ENCODE measurements at places on chromosomes 1 and 21.

- no peak for DNase-seq
Measured at GRCh38 chr1:86464819-86465218, 3.9 kb upstream of the CLCA1 start.

- no peak for DNase-seq
Measured at GRCh38 chr1:217275655-217276398, 355.1 kb downstream of the GPATCH2 start.

DNA sequence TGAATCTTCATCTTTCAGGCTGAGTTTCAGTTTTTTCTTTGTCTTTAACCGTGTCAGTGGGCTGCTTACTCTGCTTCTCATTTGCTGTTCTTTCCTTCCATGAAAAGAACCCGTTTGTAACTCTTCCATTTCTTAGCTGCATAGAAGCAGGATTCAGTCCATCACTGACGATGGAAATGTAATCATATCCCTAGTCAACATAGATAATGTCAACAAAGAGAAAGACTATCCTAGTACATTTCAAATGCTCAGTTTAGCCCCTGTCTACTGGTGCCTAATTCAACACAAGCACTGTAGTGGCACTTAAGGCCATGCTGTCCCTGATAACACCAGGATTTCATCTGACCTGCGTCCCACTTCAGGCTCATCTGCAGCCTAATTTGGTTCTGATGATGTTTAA lies 376 bp downstream of the GBP1 start:
- no peak for DNase-seq

GRCh38 chr1:244273845-244274619 lies 177.7 kb downstream of the ADSS2 start:
- peak; percentile 71 for DNase-seq

DNA sequence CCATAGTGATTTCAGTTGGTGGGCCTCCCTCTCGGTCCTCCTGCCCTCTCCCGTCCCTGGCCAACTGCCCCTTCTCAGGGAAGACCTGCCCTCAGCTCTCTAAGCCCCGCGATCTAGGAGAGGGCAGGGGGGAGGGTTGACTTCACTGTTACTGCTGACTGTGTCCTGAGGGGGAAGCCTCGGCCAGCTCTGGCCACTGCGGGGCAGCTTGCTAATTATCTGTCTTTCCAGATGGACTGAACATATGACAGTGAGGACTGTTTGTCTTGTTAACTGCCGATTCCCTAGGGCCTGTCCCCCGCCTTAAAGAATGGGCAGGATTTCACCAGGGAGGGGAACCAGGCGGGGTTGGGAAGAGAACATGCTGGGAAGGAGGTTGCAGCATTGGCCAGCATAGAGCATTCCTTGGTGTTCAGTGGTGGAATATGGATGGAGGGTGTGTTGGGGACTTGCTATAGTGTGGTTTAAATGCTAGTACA lies 22.9 kb downstream of the NIPAL3 start:
- DNase-seq = no peak

GRCh38 chr1:245500546-245500945 lies 345.8 kb downstream of the KIF26B start:
- no peak for DNase-seq

DNA sequence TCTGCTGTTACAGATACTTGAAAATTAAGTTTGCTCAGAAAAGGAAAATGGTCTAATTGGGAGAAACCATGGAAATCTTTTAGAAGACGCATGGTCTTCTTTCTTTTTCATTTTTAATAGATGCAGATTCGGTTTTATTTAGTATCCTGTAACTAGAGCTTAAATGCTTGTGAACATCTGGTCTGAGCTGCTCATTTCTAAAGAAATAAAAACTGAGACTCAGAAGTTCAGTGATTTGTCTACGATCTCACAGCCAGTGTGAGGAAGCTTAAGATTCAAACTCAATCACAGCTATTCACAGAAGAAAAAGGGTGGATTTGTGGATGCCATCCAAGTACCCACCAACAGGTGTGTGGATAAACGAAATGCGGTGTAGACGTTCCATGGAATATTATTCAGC lies 80.0 kb upstream of the TIAM1 start:
- DNase-seq = no peak

GRCh38 chr1:87134625-87135328 lies 193.9 kb upstream of the LMO4 start:
- no peak for DNase-seq

DNA sequence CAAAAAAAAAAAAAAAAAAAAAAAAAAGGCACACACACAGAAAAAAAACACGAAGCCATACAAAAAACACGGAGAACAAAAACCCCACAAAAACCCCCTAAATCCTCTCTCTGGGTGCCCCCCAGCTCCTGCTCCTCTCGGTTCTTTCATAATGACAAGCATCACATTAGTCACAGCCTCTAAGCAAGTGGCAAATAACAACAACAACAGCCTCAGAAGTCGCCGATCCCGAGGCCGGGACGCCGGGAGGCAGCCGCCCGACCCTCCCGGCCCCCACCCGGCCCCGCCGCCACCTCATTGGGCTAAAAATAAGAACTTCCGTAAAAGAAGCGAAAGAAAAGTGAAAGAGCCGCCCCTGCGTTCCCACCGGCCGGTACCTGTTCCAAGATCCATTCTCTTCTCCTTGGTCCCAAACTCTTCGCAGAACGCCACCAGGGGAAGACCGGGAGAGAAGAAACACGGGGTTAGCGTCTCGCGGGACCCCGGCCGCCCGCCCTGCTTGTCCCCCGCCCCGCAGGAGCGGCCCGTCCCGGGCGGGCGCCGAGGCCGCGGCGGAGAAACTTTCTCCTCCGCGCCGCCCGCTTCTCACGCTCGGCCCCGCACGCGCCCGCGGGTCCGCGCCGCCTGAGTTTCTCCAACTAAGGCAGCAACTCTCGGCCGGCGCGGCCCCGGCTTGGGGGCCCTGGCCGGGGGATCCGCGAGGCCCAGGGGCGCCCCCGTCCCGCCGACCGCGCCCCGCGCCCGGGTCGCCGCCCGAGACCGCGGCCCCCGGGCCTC lies 102.8 kb downstream of the CASZ1 start:
- DNase-seq = no peak

GRCh38 chr1:61568460-61569302 lies 156.3 kb downstream of the TM2D1 start:
- DNase-seq = no peak

- DNase-seq = no peak
Measured at GRCh38 chr1:41528106-41528505, 43.6 kb upstream of the EDN2 start.

- DNase-seq = no peak
Measured at GRCh38 chr1:55426619-55427018, 211.5 kb upstream of the USP24 start.

DNA sequence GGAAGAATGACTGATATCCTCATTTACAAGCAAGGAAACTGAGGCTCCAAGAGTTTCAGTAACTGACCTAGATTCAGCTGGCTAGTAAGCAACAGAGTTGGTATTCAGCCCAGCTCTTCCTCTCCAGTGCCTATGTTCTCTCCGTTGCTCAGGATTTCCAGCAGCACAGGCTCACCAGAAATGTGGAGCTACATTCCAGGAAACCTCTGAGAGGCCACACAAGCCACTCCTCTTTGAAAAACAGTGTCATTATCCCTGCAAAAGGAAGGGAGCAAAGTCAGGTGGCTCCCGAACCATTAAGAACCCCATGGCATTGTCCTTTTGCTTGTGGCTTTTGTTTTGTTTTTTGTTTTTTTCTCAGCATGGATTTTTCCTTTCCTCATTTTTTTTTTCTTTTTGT lies 40.6 kb upstream of the DUSP10 start:
- DNase-seq = no peak

DNA sequence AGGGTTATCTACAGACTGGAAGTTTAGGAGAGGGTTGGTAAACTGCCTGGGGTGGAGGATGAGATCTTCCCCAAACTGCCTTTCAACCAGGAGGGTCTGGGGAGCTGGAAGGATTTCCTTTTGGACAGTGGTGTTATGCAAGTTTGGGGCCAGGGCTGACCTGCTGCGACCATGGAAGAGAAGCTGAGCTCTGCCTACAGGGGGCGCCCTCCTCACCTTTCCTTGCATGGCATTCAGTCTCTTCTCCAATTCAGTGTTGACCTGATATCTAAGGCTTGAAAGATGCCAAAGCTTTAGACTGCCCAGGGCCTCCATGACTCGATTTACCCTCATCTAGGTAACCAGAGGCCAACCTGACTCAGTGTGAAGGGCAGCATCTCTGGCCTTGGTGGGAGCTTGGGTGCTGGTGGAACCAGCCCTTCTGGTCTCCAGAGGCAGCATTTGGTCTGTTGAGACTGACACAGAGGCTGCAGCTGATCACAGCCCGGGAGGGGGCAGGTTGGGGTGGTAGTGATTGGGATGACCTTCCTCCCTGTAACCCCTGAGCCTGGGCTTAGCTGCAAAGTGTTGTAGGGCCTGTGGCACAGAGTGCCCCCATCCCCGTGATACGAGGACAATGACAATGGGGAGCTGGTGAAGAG lies 170.0 kb downstream of the GRIK3 start:
- no peak for DNase-seq

DNA sequence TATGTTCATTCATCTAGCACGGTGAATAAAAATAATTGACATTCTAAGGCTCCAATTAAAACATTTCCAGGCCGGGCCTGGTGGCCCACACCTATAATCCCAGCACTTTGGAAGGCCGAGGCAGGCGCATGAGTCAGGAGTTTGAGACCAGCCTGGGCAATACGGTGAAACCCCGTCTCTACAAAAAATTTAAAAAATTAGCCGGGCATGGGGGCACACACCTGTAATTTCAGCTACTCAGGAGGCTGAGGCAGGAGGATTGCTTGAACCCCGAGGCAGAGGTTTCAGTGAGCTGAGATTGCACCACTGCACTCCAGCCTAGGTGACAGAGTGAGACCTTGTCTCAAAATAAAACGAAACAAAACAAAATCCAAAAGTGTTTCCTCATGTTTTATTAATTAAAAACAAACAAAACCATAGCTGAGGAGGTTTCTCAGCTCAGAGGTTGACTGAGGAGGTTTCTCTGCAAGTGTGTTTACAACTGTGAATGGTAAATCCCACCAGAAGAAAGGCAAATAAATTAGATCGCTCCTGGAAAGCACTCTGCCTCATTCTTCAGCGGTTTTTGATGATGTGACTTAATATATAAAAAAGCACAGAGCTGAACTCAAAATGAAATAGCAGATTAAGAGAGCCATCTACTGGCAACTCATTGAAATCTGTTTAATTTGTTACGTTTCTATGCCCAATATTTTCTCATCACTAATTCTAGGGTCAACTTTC lies 37.7 kb upstream of the ATG4C start:
- DNase-seq = no peak

DNA sequence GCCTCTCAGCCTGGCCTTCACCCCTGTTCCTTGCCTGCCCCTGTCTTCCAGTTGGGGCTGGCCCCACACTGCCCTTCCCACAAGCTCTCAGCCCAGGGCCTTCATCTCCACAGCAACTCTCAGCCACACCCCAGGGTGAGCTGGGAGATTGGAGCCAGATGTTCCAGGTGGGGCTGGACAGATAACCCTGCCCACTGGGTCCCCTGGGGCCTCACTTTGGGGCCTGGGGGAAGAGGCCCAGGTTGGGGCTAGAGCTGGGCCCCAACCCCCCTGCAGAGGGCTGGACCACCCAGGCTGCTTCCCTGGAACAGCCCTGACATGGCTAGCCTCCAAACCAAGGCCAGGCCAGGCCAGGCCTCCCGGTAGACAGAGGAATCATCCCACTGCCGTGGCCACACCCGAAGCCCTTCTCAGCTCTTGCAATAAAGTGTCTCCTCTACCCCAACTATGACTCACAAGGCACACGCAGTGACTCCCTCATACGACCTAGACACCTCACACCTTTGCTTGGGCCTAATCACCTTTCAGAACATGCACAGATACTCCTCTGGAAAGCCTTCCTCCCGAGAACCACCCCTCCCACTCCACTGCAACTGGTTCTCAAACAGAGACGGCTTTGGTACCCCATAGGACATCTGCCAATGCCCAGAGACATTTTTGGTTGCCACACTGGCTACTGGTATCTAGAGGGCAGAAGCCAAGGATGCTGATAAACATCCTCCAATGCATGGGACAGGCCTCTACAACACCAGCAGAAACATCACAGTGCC lies 22.2 kb downstream of the SLC2A1 start:
- no peak for DNase-seq

GRCh38 chr21:39696196-39696595 lies 48.8 kb upstream of the IGSF5 start:
- no peak for DNase-seq

- no peak for DNase-seq
Measured at GRCh38 chr1:213466541-213466940, 415.5 kb downstream of the RPS6KC1 start.

- peak; percentile 82 for DNase-seq
Measured at GRCh38 chr1:44842862-44843655, at the start of gene PTCH2. Gene PTCH2, minus strand, starts transcription at chr1:44843253. Its CDS starts 321 bp downstream, at chr1:44842932.

DNA sequence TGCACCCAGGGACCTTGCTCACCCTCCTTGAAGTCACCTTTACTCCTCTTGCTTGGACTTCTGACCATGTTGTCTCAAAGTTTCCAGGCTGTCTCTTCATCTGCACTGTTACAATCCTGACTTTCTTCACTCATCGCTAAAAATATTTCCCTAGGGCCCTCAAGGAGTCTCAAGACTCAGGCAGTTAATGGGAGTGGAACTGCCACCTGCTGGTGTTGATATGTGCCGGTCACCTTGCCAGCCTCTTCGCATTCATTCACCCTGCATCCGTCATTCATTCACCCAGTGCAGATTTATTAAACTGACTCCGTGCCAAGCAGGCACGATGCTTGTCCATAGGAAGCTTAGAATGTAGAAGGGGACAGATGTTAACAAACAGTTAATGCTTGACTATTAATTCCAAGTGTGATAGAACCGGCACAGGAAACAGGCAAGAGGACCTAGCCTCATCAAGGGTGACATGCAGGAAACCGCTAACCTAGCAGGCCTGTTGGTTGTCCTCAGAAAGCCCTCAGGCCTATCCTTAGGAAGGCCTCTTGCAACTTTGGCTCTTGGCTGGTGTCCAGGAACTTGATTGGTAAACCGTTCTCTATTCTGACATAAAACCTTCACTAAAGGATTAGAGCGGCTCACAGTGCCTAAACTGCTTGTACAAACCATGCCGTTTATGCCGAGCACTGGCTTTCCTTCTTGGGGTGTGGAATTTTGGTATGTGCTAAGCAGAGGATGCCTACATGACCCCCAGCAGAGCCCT lies 342.2 kb downstream of the CAMTA1 start:
- DNase-seq = no peak

DNA sequence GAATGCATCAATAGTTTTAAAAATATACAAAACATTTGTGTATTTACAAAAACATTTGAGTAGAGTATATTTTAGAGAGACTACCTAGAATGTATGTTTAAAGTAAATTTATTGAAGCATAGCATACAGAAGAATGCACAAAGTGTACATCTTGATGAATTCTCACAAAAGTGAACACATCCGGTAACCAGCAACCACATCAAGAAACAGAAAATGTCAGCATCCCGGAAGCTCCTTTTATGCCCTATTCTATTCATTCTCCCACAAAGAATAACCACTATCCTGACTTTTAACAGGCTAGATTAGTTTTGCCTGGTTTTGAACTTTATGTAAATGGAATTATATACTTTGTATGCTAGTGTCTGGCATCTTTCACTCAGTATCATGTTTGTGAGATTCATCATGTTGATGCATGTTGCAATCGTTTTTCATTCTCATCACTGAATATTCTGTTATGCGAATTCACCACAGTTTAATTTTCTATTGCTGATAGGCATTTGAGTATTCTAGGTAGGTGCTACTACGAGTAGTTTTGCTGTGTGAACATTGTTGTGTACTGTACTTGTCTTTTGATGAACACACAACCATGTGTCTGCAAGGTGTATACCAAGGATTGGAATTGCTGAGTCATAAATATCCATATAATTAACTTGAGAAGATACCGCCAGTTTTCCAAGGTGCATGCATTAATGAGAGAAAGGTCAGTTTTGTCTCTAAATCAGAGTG lies 75.4 kb downstream of the CACHD1 start:
- no peak for DNase-seq

GRCh38 chr1:67372136-67372535 lies 58.1 kb downstream of the SERBP1 start:
- no peak for DNase-seq

- DNase-seq = no peak
Measured at GRCh38 chr1:37692834-37693175, 489 bp downstream of the CDCA8 start.

All from ascending aorta (tissue), 2 donors.